ENCODE measurements at places on chromosomes 11 and 22.

DNA sequence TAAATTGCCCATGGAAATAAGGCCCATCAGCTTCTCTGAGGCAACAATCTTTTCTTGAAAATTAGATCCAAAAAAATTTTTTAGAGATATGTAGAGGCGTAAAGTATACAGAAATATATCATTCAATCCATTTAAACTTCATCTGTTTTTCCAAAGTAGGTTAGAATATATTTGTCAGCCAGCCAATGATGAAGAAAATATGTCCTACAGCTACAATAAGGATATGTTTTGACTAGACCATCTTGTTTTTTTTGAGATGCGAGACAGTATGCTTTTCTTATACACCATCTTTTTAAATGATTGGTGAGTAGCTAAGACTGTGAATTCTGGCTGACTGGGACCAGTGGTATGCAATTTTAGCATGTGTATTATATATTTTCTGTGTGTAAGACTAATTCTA lies 630.4 kb upstream of the CNTN5 start:
- DNase-seq: no peak

- DNase-seq: no peak
Observed at GRCh38 chr11:86035164-86035563, 33.7 kb downstream of the PICALM start.

GRCh38 chr11:128357073-128357472 lies 230.3 kb downstream of the ETS1 start:
- DNase-seq: no peak

DNA sequence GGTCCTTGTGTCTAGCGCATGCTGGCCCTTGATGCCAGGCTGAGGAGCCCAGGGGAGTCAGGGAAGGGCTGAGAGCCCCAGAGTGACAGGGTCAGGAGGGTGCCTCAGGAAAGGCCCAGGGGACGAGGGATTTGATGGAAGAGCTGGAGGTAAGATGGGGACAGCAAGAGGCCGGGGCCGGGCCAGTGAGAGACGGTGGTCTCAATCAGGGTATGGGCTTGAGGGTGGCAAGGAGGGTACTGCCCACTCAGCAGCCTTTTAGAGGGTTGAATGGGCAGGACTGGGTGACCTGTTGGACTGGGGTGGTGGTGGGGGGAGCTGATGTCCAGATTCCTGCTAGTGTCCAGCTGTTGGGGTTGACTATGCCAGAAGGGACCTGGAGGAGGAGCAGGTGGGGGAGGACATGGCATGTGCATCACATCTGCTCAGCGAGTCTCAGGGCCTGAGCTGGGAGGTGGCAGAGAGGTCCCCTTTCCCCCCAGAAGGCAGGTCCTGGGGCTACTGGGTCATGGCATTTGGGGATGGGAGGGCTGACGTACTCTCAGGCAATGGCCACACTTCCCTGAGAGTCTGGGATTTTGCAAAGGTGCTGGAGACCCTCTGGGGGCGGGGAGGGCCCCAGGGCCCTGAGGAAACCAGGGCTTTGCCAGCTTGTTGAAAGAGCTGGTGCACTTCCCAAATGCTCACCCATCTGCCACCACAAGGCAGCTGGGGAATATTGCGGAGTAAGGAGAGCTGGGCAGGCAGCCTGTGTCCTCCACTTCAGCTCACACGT lies 18.4 kb downstream of the MYO7A start:
- no peak for DNase-seq

GRCh38 chr11:102239911-102240310 lies 77.4 kb upstream of the BIRC3 start:
- DNase-seq: no peak

DNA sequence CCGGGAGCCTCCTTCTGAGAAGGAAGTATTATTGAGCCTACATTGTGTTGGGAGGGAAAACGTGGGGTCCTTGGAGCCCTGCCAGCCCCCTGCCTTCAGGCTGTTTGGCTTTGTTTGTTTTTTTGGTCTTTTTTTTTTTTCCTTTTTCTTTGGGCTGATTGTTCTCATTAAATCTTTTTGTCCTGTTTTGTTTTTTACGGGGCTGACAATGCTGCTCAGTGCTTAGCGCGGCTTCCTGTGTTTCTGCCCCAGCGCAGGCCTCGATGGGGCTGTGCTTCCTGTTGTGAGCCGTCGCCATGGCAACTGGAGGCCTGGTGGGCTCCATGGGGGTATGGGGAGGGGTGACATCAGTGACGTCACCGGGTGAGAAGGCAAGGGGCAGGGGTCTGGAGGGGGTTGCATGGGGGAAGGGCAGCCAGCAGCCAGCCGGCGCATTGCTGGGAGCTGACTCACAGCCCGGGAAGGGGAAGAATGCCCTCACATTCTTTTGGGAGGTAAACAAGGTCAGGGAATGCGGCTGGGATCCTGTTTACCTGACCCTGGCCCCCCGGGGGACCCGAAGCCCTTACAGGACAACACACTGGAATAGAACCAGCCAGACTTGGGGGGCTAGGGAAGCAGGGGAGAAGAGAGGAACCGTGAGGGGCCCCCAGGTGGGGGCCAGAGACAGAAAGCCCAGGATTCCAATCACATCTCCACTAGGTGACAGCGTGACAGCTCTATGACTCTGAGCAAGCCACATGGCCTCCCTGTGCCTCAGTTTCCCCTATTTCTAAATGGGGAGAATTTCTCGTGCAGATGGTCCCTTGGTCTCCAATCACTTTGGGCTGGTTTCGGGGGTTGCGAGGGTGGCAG lies 22.2 kb upstream of the CBX7 start:
- peak; percentile 37 for DNase-seq

GRCh38 chr11:3824714-3825472 lies 15.9 kb downstream of the RHOG start:
- no peak for DNase-seq

DNA sequence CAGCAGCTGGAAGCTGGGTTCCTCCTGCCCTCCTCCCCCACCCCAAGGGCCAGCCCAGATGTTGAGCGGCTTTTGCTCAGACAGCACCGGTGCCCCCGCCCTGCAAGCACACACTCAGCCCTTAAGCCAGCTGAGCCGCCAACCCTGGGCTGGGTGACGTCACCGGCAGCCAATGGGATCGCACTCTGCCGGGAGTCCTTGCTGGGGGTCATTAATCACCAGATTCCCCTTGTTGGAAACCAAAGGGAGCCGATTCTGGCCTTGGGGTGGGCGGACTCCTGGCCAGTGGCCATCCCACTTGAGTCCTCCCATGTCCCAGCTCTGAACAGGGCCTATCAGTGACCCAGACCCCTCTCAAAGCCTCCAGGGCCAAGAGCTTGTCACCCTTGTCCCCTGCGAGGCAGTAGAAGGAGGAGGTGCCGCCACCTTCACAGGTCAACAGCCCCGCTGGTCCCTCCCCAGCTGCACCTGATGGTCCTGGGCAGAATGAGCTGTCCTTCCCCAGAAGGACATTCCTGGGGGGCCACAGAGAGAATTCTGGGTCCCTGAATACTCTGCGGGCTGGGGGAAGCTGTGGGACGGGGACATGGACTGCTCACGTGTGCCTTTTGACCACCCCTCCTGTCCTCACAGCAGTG lies 7.4 kb downstream of the DUSP8 start:
- DNase-seq: no peak

DNA sequence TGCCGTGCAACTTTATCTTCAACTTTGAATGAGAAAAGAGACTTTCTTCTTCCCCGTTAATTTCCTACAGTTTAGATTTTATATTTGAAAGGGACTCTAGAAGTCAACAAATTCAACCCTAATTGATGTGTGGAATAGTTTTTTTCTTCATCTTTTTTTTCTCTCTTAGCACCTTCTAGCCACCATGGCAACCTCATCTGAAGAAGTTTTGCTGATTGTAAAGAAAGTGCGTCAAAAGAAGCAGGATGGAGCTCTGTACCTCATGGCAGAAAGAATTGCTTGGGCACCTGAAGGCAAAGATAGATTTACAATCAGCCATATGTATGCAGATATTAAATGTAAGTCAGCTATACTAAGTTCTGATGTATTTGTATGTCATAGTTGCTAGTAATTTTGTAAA lies 10.5 kb downstream of the GTF2H1 start:
- DNase-seq: no peak

DNA sequence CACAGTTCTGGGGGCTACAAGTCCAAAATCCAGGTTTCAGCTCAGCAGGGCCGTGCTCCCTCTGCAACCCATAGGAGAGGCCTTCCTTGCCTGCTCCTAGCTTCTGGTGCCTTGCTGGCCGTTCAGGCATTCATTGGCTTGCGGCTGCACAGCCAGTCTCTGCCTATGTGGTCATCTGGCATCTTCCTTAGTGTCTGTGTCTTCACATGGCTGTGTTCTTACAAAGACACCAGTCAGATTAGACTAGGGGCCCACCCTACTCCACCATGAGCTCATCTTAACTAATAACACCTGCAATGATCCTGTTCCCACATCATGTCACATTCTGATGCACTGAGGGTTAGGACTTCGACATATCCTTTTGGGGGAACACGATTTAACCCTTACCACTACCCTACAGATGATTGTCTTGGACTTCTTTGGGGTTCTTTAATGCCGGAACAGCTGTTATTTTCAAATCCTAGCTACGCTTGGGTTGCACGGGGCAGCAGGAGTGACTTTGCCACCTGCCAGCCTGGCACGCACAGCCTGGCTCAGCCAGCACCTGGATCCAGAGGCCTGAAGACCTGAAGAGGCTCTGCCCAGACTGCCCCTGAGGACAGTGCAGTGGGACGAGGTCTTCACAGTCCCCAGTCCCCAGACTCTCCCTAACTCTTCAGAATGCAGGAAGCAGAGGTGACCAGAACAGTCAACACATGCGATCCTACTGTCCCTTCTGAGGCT lies 7.7 kb upstream of the NEAT1 start:
- DNase-seq: no peak

DNA sequence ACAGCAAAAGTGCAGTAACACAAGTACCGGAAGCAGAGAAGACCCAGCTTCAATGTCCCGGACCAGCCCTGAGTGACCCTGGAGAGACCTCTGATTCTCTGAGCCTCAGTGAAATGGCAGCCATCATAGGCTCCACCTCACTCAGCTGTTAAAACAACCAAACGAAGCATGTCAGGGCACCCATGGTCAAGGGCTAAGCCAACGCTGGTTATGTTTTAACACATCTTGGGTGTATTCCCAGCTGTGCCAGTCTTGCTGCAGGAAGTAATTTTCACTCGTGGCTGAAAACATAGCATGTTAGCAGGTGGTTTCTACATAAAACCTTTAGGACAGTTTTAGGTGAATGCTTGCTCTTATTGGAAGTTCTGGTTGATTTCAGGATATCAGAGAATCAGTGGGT lies 30.9 kb downstream of the LMO2 start:
- no peak for DNase-seq

DNA sequence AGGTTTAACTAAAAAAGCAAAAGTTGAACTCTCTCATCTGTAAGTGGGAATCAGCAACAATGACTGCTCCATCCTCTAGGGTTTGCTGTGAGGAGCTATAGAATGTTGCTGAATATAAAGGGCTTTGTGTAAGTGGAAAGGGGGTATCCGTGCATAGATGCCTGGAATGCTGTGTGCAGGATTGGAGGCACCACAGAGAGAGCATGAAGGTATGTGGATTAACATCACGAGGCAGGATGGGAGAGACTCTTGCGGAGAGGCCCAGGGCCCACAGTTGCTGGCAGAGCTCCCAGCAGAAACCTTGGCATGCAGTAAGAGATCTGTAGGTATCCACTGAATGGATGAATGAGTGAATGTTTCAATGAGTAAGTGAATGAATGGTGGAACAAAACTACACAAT lies 298.7 kb upstream of the DDI1 start:
- DNase-seq: no peak

Measured in stimulated activated CD8-positive, alpha-beta memory T cell treated with anti-CD3 and anti-CD28 coated beads, Interleukin-7, amount 100 ng/mL, for 48 hours (primary cell).